ENCODE measurements at places on chromosomes 3 and 15.

GRCh38 chr3:37387462-37387861 is 213.1 kb upstream of the LRRFIP2 start:
- no peak for DNase-seq

GRCh38 chr3:73453666-73454065 is 171.1 kb downstream of the PDZRN3 start:
- no peak for DNase-seq

- no peak for DNase-seq
These were observed 43.4 kb downstream of the MYO5A start for GRCh38 chr15:52485290-52485689.

GRCh38 chr3:180417241-180417640 is 184.7 kb upstream of the TTC14 start:
- no peak for DNase-seq

- DNase-seq = no peak
These were observed 464.2 kb downstream of the MECOM start for GRCh38 chr3:169199283-169199682.

DNA sequence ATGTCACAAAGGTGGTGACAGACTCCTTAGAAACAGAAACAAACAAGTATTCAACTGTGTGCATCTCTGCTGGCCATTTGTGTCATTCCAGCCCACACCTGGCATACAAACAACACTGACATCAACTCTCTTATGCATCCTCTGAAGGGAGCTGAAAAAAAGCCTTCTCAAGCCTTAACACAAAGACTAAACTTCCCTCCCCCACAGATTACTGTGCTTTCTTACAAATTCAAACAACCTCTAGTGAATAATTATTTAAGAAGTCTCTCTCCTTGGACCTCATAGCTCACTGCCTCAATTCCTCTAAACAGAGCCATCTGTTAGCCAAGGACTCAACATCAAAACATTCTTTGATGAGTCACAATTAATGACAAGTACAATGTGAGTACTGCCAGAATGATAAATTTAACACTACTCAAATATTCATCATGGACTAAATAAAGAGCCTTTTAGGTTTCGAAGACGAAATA is 132.1 kb downstream of the WDR76 start:
- no peak for DNase-seq

- no peak for DNase-seq
These were observed 14.8 kb downstream of the ZIC1 start for GRCh38 chr3:147423798-147424580.
